ENCODE measurements at places on chromosomes 1 and 21. TPM values are rescaled to one million over a fixed set of nuclear protein-coding genes. Genes with fewer than 3 reads are reported as not detected.

GRCh38 chr1:221511797-221512196, 230.1 kb downstream of the DUSP10 start:
- H3K36me3 ChIP-seq, result no peaks in the 10 kb centered on the region
- no peak overlapping the region for H3K27ac ChIP-seq
- no peaks in the 10 kb centered on the region for H3K27me3 ChIP-seq
- H3K4me3 ChIP-seq, result no peak overlapping the region
- H3K4me1 ChIP-seq, result no peaks in the 10 kb centered on the region
- DNase-seq, result no peak

PLPPR5 gene
- not detected for total RNA-seq

DNA sequence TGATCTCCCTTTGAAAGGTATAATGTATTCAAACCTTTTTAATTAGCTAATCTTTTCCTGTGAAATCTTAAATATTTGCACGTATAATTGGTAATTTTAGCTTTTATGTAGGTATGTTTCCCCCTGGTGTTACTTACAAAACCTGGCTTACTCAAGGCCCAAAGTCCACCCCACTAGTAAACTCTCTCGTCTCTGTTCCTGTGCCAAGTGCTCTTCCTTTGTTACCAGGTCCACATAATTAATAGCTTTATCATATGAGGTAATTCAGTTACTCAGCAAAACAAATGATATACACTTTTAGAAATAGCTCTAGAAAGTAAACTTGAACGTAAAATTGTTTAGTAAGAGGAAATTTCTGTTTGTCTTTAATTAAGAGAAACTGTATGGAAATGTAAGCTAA, 36.7 kb downstream of the NFIA start:
- no peak for DNase-seq
- H3K36me3 ChIP-seq, result no peaks in the 10 kb centered on the region
- no peaks in the 10 kb centered on the region for H3K27me3 ChIP-seq
- no peak overlapping the region for H3K4me3 ChIP-seq
- peak overlapping the region; percentile 44 for H3K27ac ChIP-seq

KRTAP19-3 gene
- total RNA-seq, result not detected

- peaks cover 10% of the 10 kb centered on the region for H3K4me1 ChIP-seq
- H3K27ac ChIP-seq, result no peak overlapping the region
- DNase-seq, result peak; percentile 61
- H3K36me3 ChIP-seq, result no peaks in the 10 kb centered on the region
Measured at GRCh38 chr1:205229399-205229871, 1.7 kb downstream of the TMCC2 start.

GRCh38 chr1:165411396-165411795, 33.5 kb downstream of the RXRG start:
- H3K27me3 ChIP-seq, result peaks cover 14% of the 10 kb centered on the region
- H3K27ac ChIP-seq, result no peak overlapping the region
- H3K4me3 ChIP-seq, result no peak overlapping the region
- DNase-seq, result no peak

TMPRSS2 gene
- not detected for total RNA-seq
